Bone marrow (tissue), 2 donors: ENCODE measurements at places on chromosomes 3 and 15.

- DNase-seq = no peak
These were observed 28.5 kb downstream of the BTLA start for GRCh38 chr3:112470788-112471187.

DNA sequence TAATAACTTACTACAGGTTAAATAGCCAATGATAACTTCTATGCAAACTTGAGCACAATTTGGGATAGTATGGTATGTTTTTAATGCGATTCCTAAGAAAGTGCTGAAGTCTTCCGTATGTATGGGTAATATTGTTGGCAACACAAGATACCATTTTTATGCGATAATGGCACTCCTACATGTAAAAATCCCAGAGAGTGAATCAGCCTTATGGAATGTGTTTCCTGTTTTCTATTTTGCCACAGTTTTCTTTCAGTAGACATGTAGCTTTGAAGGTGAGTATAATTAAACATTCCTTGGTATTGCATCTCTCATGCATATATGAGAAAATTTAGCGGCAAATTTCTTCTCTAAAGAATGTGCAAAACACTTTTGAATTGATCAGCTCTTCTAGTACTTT lies 396.8 kb upstream of the AZI2 start:
- no peak for DNase-seq

- no peak for DNase-seq
These were observed 38.9 kb upstream of the ALCAM start for GRCh38 chr3:105327662-105328337.

GRCh38 chr3:125191730-125192129 lies 20.8 kb downstream of the SLC12A8 start:
- DNase-seq = no peak

GRCh38 chr3:15065550-15066007 lies 464 bp upstream of the MRPS25 start:
- DNase-seq = no peak

GRCh38 chr3:108497271-108497670 lies 13.1 kb downstream of the MYH15 start:
- no peak for DNase-seq

DNA sequence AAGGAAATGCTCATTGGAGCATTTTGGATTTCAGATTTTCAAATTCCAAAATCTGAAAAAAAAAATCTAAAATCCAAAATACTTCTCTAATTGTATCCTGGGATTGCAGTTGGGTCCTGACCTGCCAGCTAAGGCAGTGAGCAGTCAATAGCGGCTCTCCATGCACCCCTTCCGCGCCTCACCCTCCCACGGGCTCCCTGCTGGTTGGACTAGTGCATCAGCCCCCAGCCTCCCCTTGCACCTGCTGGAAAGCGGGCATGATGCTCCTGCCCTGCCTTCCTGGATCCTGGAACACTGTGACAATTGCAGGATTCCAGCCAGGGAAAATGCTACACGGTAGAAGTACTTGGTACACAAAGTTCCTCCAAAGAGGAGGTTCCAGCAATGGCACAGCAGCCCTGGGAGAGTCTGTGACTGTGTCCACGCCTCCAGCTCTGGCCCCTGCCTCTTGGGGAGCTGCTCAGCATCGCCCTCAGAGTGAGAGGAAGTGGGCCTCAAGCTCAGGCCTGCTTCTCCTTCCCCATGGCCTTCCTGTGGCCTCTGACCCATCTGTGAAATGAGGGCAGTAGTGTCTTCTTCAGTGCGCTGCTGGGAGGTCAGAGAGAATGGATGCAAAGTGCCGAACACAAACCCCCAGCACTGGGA lies 39.5 kb upstream of the CHRNB4 start:
- no peak for DNase-seq

- DNase-seq = no peak
These were observed 5.4 kb downstream of the NFKBIZ start for GRCh38 chr3:101854608-101855304.

DNA sequence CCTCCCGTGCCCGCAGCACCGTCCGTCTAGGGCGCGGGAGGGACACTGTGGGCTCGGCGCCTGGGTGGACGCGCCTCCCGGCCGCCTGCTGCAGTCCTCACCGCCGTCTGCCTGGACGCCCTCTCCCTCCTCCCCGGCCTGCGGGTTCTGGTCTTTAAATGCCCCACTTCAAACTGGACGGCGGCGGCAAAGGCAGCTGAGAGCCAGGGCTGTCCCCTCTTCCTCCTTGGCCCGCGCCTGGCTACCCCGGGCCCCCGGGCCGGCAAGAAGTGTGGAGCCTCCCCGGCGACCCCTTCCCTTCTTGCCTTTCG lies 426 bp downstream of the CBLB start:
- peak; percentile 78 for DNase-seq

DNA sequence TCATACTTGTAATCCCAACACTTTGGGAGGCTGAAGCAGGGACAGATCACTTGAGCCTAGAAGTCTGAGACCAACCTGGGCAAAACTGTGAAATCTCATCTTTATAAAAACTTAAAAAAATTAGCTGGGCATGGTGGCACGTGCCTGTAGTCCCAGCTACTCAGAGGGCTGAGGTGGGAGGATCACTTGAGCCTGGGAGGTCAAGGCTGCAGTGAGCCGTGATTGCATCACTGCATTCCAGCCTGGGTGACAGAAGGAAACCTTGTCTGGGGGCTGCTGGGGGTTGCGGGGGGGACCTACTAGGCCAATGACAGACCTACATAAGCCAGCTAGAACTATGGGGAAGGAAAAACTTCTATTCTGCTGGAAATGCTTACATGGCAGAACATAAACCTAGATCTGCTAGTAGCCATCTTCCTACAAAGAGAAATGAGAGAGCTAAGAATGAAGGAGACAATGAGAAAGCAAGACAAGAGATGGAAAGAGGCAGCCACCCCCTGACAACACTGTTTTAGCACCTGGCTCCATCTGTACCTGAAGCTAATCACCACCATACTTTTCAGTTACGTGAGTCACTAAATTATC lies 23.9 kb downstream of the FOXP1 start:
- no peak for DNase-seq

DNA sequence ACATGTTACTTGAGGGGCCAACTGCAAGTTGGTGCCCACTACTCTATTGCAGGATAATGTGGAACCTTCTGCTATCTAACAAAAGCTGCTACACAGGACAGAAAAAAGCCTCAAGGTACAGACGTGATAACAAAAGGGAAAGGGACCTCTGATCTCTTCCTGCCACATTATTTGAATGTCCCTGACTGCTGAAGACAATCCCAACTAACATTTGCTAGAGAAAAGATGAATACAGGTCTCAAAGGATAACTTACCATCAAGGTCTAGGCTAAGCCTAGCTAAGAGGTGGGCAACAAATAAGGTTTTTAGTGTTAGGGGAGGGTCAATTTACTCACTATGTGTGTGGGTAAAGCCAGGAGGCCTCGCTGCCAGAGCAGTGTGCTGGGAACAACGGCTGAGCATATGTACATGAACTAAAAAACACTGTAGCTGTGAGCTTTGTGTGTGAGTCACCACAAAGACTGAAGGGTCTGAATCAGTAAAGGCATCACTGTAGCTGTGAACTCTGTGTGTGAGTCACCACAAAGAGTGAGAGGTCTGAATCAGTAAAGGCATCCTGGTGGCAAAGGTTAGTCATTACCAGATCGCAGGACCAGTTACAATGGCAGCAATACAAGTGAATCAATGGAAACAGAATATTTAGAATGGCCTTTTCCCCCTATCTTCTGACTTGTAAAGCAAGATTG lies 111.7 kb downstream of the LMLN start:
- no peak for DNase-seq

- DNase-seq = no peak
These were observed 54.7 kb upstream of the XCR1 start for GRCh38 chr3:46082021-46082420.

DNA sequence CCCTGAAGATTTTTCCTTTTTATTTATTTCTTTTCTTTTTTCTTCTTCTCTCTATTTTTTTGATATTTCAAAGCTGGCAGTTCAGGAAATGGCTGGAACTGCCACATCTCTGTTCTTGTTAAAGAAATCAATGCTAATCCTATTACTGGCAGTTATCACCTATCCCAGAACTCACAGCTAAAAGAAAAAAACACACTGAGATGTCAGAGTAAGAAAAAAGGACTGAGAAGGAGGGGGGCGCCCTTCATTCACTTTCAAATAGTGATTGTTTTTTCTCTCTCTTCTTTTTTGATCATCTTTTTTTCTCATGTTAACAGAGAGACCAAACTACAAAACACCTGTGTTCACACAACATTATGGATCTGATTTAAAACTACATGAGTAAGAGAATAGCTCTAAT lies 337.1 kb downstream of the IL20RB start:
- DNase-seq = no peak

- DNase-seq = no peak
These were observed 358.8 kb downstream of the GAP43 start for GRCh38 chr3:115982108-115982507.

DNA sequence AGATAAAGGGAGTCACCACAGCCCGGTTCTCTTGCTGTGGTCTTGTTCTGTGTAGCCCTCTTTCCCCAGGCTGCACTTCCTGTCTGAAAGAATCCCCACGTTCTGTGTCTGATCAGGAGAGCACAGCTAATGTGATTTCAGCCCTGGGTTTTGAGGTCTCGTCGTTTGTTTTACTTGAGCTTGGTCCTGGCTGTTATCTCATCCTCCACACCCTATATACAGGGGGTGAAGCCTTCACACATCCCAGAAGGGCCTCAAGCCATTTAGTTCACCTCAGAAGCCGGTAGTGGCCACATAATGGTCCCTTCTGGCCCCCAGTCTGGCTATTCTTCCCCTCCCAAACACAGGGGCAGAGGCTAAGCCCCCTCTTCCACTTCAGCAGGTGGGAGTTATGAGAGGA lies 115.6 kb downstream of the PDE8A start:
- no peak for DNase-seq

DNA sequence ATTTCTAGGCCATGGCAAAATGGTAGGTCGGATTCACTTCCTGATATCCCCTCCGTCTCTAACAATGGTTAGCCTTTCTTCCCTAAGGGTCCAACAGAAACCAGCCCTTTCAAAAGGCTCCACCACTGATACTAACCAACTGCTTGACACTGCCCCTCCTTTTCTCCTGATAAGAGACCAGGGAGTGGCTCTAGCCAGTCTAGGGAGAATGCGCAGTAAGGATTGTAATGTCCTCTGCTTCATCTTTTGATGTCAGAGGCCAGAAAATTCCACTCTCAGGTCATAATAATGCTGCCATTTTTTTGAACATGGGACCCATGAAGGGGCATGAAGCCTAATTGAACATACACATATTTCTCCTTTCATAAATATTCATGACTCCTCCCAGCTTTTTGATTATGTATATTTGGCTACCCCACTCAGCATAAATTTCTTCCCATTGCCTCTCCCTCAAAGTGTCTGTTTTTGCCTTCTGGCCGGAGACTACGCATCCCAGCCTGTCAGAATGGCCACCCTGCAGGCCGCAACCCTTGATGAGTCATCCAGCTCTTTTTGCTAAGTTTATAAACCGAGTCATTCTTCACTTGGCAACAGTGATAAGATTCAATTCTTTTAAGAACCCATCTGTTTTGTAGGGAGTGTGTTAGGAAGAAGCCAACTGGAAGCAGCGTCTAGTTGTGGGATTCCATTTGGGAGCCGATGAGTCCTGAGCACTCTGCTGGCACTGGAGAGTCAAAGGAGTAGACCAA lies 189.0 kb upstream of the MCTP2 start:
- no peak for DNase-seq

DNA sequence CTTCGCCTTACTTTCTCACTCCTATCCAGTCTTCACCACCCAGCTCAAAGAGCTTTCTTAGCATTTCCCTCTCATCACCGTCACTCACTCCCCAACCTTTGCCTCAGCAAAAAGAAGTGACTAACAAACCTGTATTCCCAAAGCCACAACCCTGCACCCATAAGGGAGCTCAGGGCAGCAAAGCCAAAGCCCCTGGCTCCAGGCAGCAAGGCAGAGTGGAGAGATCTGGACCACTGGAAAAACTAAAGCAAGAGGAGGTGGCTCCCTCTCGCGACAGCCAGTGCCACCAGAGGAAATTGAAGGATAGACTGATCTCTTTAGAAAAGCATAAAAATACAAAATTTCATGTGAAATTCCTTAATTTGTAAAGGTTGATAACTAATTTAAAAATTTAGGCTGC lies 25.1 kb upstream of the CDCP1 start:
- DNase-seq = no peak

DNA sequence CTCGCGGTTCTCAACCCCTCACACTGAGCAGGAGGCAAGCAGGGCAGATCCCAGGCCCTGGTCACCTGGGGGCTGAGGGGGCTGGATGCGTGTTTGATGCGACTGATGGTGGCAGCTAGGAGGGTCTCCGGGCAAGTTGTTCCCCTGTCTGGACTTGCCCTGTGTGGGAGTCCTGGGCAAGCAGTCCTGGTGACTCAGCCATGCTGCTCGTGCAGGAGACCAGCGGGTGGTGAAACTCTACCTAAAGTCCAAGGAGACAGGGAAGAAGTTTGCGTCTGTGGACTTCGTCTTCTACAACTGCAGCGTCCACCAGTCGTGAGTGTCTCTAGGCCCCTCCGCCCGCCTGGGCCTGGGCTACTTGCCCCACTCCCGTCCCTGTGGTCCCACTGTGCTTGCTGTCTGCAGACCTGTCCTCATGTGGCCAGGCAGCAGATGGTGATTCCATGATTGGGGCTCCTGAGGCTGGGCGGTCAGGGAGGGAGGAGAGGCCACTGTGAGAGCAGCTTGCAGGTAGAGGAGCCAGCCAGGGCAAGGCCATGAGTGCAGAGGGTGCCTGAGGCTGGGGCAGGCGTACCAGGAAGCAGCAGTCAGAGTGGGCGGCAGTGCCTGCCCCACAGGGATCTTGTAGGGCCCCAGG lies 23.1 kb downstream of the PLXNA1 start:
- DNase-seq = no peak

- no peak for DNase-seq
These were observed 9.0 kb upstream of the SLC25A26 start for GRCh38 chr3:66211779-66212178.

DNA sequence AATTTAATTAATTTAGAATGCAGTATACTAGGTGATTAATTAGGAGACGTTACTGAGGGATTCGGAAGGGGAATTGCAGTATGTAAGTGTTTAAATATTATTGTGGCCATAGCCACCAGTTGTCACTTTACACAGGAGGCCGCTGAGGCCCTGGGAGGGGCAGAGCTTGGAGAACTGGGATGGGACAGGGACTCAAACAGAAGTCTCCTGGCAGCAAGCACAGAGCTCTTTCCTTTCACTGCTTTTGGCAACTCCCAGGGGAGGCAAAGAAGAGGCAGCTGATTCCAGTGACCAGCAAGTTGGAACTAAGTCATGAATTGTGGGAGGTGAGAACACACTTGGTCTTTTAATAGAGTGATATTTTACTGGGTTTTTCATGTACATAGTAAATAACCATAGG lies 248.6 kb downstream of the RPLP1 start:
- DNase-seq = no peak

DNA sequence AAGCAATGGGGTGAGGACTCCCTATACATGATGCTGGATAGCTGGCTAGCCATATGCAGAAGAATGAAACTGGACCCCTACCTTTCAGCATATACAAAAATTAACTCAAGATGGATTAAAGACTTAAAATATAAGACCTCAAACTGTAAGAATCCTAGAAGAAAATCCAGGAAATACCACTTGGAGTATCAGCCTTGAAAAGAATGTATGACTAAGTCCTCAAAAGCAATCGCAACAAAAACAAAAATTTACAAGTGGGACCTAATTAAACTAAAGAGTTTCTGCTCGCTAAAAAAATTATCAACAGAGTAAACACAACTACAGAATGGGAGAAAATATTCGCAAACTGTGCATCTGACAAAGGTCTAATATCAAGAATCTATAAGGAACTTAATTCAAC lies 94.3 kb downstream of the XRN1 start:
- no peak for DNase-seq
